Thoracic aorta (tissue), 2 donors: ENCODE measurements at places on chromosomes 2 and 18. TPM values are rescaled to one million over a fixed set of nuclear protein-coding genes. Genes with fewer than 3 reads are reported as not detected.

- H3K36me3 ChIP-seq, result no peaks in the 10 kb centered on the region
- no peaks in the 10 kb centered on the region for H3K27me3 ChIP-seq
- H3K27ac ChIP-seq, result no peak overlapping the region
- H3K4me3 ChIP-seq, result no peak overlapping the region
These were observed 1109.3 kb downstream of the TSN start for GRCh38 chr2:122864728-122865127.

DNA sequence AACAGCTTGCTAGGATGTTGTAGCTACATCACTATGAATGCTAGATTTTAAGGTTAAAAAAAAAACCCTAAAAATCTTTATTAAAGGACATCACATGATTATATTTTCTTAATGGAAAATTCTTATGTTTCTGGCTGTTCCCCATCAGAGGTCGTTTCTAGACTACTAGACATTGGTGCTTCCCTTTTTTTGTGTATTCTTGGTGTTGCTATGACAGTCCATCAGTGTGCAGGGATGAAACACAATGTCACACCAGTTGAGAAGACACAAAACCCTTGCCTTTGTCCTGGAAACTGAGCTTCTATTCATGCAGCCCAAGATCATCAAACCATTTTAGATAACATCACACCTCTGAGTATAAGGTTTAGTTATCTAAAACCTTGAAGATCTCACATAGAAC is 19.9 kb upstream of the TMEM131 start:
- no peaks in the 10 kb centered on the region for H3K36me3 ChIP-seq
- no peaks in the 10 kb centered on the region for H3K27me3 ChIP-seq
- no peak overlapping the region for H3K27ac ChIP-seq
- no peaks in the 10 kb centered on the region for H3K4me1 ChIP-seq

The TRIM54 gene
- 0.41 TPM for total RNA-seq

The KRTCAP3 gene
- 0.68 TPM for total RNA-seq
